ENCODE measurements at places on chromosomes 6 and 20. TPM values are rescaled to one million over a fixed set of nuclear protein-coding genes. Genes with fewer than 3 reads are reported as not detected.

- peaks cover 7% of the 10 kb centered on the region for H3K36me3 ChIP-seq
- peak overlapping the region; percentile 99 for H3K27ac ChIP-seq
- peaks cover 46% of the 10 kb centered on the region for H3K4me1 ChIP-seq
- DNase-seq: no peak
- no peaks in the 10 kb centered on the region for H3K27me3 ChIP-seq
- peak overlapping the region; percentile 100 for H3K4me3 ChIP-seq
Observed at GRCh38 chr6:36984581-36985416, 1.2 kb downstream of the MTCH1 start.

GRCh38 chr6:141388666-141389065 is 744.1 kb upstream of the GJE1 start:
- no peak overlapping the region for H3K27ac ChIP-seq
- DNase-seq: no peak
- no peaks in the 10 kb centered on the region for H3K4me1 ChIP-seq
- no peak overlapping the region for H3K4me3 ChIP-seq
- H3K27me3 ChIP-seq: no peaks in the 10 kb centered on the region

DNA sequence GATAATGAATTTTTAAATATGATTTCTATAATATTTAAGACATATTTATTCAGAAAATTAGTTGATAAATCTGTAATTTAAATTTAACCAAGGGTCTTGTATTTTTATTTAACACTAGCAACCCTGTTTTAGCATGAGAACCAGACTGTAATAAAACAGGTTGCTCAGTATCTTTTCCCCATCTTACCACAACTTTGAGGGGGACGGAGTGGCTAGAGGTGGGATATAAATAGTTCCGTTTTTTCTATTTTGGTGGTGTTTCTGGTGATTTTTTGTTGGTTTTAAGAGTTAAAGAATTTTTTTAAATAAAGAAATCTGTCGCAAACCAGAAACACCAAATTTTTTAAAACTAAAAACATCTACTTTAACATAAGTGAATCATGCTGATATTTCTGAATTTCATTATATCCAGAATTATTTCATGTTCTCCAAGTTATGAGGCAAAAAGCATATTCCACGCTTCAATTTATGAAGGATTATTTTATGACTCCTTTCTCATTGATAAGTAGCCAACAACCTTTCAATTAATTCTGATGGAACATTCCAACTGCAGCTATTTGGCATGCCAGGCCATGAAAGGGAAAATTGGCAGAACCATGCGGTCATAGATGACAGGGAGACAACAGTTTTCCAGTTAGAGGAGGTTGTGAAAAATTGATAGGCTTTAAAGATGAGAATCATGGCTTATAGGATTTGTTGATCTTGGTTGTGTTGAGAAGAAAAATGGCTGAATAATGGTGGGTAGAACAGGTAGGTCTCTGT is 151.9 kb upstream of the CARMIL1 start:
- peaks cover 5% of the 10 kb centered on the region for H3K36me3 ChIP-seq
- no peak overlapping the region for H3K4me3 ChIP-seq
- H3K27ac ChIP-seq: no peak overlapping the region

DNA sequence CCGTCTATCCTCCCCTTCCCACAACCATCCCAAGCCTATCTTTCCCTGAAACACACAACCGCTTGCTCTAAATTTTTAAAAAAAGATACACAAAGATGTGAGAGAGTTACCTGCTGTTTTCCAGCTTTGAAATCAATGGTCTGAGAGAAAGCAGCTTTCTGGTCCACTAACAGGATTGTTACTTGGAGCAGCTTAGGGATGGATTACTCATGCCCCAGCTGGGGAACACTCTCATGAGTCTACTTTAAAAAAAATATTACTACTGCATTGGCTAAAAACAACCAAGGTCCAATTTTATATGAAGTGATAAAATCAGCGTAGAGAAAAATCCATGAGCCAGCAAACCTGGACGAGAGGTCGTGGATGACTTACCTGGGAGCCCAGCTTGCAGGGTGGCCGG is 29.6 kb upstream of the FOXC1 start:
- no peak overlapping the region for H3K27ac ChIP-seq
- H3K4me3 ChIP-seq: no peak overlapping the region
- H3K27me3 ChIP-seq: peaks cover 16% of the 10 kb centered on the region

Gene LINC00237
- polyA plus RNA-seq: not detected

Gene HAO1
- polyA plus RNA-seq: not detected

Gene ADGB
- polyA plus RNA-seq: not detected

Gene SOX18
- polyA plus RNA-seq: 8.4 TPM

DNA sequence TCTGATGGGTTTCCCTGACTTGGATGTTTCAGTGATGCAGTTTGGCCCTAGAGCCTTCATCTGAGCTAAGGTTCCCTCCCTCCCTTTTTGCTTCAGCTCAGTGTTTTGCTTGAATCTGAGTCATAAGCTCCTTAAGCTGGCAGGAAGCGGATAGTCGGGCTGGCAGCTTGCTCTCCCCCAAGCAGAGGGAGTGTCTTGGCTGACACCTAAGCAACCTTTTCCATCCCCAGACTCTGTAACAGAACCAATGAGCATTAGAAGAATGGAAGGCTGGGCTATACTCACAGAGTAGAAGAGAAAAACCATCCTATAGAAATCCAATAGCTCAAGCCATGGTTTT is 98.3 kb downstream of the HAO1 start:
- H3K27me3 ChIP-seq: no peaks in the 10 kb centered on the region
- no peaks in the 10 kb centered on the region for H3K36me3 ChIP-seq
- no peak overlapping the region for H3K4me3 ChIP-seq
- no peak for DNase-seq
- H3K27ac ChIP-seq: no peak overlapping the region

Gene GMNN
- polyA plus RNA-seq: 33.0 TPM

GRCh38 chr20:47981222-47981621 is 195.9 kb upstream of the SULF2 start:
- H3K36me3 ChIP-seq: no peaks in the 10 kb centered on the region
- no peaks in the 10 kb centered on the region for H3K4me1 ChIP-seq
- H3K4me3 ChIP-seq: no peak overlapping the region
- H3K27ac ChIP-seq: no peak overlapping the region
- peaks cover 5% of the 10 kb centered on the region for H3K27me3 ChIP-seq

Gene PCSK2
- polyA plus RNA-seq: 0.65 TPM

- peaks cover 83% of the 10 kb centered on the region for H3K4me1 ChIP-seq
- H3K4me3 ChIP-seq: peak overlapping the region; percentile 34
- H3K36me3 ChIP-seq: no peaks in the 10 kb centered on the region
- peak overlapping the region; percentile 23 for H3K27ac ChIP-seq
- no peak for DNase-seq
Observed at GRCh38 chr6:15400572-15401004, 154.7 kb downstream of the JARID2 start.

DNA sequence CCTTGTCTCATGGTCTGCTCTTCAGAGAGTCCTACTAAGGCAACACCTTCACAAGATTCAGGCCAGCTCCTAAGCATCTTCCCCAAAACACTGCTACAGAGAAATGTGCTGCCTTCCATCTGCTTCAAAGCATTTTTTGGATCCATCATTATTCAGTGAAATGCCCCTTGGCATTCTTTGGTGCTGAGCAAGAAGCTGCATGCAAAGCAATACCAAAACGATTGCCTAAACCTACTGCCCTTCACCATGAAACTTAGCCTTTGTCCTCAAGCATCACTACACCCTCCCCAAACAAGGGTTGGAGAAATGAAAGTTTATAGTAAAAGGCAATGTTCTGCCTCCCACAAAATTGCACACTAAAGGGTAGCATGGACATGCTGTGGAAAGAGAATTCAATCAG is 93.5 kb downstream of the SNAP25 start:
- H3K4me1 ChIP-seq: no peaks in the 10 kb centered on the region
- H3K36me3 ChIP-seq: no peaks in the 10 kb centered on the region
- H3K4me3 ChIP-seq: no peak overlapping the region
- no peaks in the 10 kb centered on the region for H3K27me3 ChIP-seq
- no peak for DNase-seq
- H3K27ac ChIP-seq: no peak overlapping the region

Gene CALHM6
- polyA plus RNA-seq: 8.3 TPM

- no peak for DNase-seq
- no peaks in the 10 kb centered on the region for H3K27me3 ChIP-seq
- H3K27ac ChIP-seq: peak overlapping the region; percentile 80
- H3K36me3 ChIP-seq: no peaks in the 10 kb centered on the region
Observed at GRCh38 chr6:151068761-151069312, 170.9 kb upstream of the AKAP12 start.

Data from stomach (tissue), 19 donors.